ENCODE measurements at places on chromosomes 12 and 14.

DNA sequence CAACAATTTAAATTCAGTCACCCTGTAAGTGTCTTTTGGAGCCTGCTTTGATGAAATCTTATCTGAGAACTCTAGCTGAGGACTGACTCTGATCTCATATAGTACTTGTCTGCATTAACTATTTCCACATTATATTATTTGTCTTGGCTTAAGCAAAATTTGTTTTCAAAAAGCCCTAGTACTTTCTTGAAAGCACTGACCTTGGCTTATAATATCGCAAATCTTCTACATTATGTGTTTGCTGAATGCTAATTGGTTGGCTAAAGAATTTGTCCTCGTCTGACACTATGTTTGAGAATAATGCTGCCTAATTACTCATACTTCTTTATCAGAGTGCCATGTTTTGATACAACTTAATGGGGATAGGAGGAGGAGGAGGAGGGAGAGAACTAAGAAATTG lies 46.9 kb upstream of the FLRT2 start:
- H3K27me3 ChIP-seq: no peaks in the 10 kb centered on the region
- no peak overlapping the region for H3K4me3 ChIP-seq
- H3K36me3 ChIP-seq: no peaks in the 10 kb centered on the region
- no peak for DNase-seq
- no peaks in the 10 kb centered on the region for H3K4me1 ChIP-seq

DNA sequence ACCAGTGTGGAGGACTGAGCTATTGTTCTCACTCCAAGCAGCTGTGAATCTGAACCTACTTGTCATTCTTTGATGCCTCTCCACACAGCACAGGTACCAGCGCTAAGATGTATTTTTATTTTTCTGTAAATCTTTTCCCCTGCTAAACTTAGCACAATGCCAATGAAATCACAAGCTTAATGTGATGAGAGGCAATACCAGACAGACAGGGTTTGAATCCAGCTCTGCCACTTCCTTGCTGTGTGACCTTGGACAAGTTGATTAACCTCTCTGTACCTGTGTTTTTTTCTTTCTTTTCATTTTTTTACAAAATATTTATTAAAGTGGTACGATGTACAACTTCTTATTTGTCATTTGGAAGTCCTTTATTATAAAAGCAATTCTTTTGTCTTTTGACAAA lies 757.6 kb downstream of the MED13L start:
- DNase-seq: no peak
- no peaks in the 10 kb centered on the region for H3K36me3 ChIP-seq
- no peak overlapping the region for H3K27ac ChIP-seq
- no peaks in the 10 kb centered on the region for H3K27me3 ChIP-seq

GRCh38 chr12:100187068-100187467 lies 13.5 kb upstream of the ACTR6 start:
- H3K36me3 ChIP-seq: peaks cover 13% of the 10 kb centered on the region
- no peaks in the 10 kb centered on the region for H3K27me3 ChIP-seq
- no peak overlapping the region for H3K4me3 ChIP-seq
- peak overlapping the region; percentile 75 for H3K27ac ChIP-seq

GRCh38 chr12:32502693-32503502 lies 103.5 kb downstream of the FGD4 start:
- H3K4me3 ChIP-seq: no peak overlapping the region
- no peak for DNase-seq
- no peaks in the 10 kb centered on the region for H3K27me3 ChIP-seq
- peaks cover 45% of the 10 kb centered on the region for H3K4me1 ChIP-seq

DNA sequence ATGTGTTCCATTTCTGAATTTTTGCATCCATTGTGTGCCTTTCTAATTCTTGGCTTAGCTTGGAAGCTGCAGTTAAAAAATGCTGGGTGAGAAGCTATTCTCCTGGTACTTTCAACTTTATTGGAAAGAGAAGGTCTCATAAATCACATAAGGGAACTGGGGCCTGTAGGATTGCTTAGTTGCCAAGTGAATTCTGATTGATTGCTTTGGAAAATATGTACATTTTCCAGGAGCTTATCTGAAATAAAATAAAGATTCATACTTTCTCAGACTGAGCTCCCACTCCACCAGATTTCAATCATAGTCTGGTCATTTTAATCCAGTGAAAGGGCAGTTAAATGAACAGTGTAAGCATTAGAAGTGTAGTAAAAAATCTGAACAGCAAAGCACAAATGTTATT lies 50.0 kb upstream of the PRICKLE1 start:
- no peaks in the 10 kb centered on the region for H3K4me1 ChIP-seq
- H3K36me3 ChIP-seq: no peaks in the 10 kb centered on the region
- no peak overlapping the region for H3K27ac ChIP-seq
- H3K27me3 ChIP-seq: no peaks in the 10 kb centered on the region
- no peak overlapping the region for H3K4me3 ChIP-seq

GRCh38 chr14:42110167-42110566 lies 503.5 kb downstream of the LRFN5 start:
- H3K4me3 ChIP-seq: no peak overlapping the region
- H3K27ac ChIP-seq: no peak overlapping the region
- no peak for DNase-seq
- H3K27me3 ChIP-seq: no peaks in the 10 kb centered on the region

- no peak for DNase-seq
- H3K4me1 ChIP-seq: no peaks in the 10 kb centered on the region
- no peak overlapping the region for H3K4me3 ChIP-seq
- no peaks in the 10 kb centered on the region for H3K36me3 ChIP-seq
- no peak overlapping the region for H3K27ac ChIP-seq
Observed at GRCh38 chr12:129665414-129665813, 238.4 kb downstream of the TMEM132D start.

DNA sequence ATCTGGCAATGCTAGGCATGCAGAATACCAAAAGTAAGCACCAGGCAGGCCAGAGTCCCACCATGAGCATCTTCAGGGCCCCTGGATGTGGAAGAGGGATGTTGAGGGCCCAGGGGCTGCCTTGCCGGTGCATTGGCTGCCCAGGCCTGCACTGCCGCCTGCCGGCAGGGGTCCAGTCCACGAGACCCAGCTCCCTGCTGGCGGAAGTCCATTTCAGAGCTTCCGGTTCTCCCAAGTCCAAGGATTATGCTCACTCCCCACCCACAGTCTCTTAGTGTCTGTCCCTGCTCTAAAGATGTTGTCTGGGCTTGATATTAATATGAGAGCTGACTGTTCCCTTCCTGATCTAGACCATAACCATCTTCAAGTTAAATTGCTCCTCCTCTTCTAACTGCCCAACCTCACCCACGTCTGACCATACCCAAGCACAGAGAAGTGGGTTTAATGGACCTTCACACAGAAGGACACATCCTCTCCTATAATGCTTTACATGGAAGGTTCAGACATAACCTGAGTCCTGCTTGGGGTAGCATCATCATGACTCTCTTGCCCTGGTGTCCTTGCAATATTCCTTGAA lies 117.4 kb downstream of the DAD1 start:
- H3K27me3 ChIP-seq: no peaks in the 10 kb centered on the region
- no peaks in the 10 kb centered on the region for H3K36me3 ChIP-seq
- peaks cover 12% of the 10 kb centered on the region for H3K4me1 ChIP-seq
- DNase-seq: no peak
- no peak overlapping the region for H3K4me3 ChIP-seq

- no peaks in the 10 kb centered on the region for H3K36me3 ChIP-seq
- H3K27ac ChIP-seq: no peak overlapping the region
- no peak overlapping the region for H3K4me3 ChIP-seq
- no peaks in the 10 kb centered on the region for H3K27me3 ChIP-seq
- no peak for DNase-seq
Observed at GRCh38 chr12:71236133-71236660, 78.4 kb upstream of the TSPAN8 start.

DNA sequence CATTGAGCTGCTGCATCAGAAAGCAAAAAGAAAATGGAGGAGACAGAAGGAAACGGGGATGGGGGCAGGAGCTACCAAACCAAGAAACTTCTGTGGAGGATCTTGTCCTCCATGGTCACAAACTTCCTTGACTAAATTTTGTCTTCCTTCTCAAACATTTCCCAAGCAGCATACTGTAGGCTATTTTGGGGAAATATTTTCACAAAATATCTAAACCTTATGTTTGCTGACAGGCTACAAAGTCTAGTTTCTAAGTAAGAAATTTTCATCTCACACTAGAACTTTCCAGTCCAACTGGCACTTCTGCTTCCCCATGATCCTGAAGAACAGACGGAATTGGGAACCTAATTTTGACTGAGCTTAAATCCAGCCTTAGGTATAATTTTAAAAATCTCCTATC lies 552.0 kb downstream of the SNAPC1 start:
- H3K27ac ChIP-seq: no peak overlapping the region
- H3K4me3 ChIP-seq: no peak overlapping the region
- no peak for DNase-seq
- H3K27me3 ChIP-seq: no peaks in the 10 kb centered on the region

DNA sequence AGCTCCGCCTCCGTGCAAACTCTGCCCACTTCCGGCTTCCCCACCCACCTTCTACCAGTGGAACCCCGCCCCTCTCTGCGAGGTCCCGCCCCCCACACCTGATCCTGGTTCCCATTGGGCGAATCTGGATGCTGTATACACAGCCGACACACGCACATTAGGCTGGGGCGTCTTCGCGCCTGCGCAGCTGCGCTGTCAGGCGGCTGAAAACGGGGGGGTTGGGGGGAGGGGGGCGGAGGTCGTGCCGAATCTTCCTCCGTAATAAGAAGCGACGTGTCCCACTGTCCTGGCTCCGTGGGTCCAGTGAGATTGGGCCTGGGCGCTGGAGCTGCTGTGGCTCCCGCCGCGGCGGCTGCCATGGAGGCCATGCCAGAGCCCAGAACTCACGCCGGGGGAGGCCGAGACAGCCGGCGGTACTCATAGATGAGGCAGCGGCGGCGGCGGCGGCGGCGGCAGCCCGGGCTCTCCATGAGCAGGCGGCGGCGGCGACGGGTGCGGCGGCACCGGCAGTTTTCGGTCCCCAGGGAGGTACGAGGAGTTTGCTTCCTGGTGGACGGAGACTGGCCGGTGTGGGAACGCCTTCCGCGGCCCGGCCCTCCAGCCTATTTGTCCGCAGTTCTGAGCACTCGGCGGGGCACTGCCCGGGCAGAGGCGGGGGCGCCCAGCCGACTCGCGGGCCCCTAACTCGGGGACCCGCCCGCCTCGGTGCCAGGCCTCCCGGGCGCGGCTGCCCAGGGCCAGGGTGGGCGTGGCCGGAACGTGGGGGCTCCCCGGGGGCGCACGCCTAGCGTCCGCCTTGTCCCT lies 64.5 kb downstream of the KLHL28 start:
- H3K4me3 ChIP-seq: peak overlapping the region; percentile 76
- H3K4me1 ChIP-seq: peaks cover 15% of the 10 kb centered on the region
- H3K27ac ChIP-seq: peak overlapping the region; percentile 99
- no peaks in the 10 kb centered on the region for H3K27me3 ChIP-seq
- H3K36me3 ChIP-seq: peaks cover 3% of the 10 kb centered on the region

GRCh38 chr12:77697126-77697525 lies 133.6 kb upstream of the NAV3 start:
- no peak overlapping the region for H3K27ac ChIP-seq
- no peaks in the 10 kb centered on the region for H3K36me3 ChIP-seq
- DNase-seq: no peak
- H3K4me3 ChIP-seq: no peak overlapping the region
- H3K4me1 ChIP-seq: no peaks in the 10 kb centered on the region

DNA sequence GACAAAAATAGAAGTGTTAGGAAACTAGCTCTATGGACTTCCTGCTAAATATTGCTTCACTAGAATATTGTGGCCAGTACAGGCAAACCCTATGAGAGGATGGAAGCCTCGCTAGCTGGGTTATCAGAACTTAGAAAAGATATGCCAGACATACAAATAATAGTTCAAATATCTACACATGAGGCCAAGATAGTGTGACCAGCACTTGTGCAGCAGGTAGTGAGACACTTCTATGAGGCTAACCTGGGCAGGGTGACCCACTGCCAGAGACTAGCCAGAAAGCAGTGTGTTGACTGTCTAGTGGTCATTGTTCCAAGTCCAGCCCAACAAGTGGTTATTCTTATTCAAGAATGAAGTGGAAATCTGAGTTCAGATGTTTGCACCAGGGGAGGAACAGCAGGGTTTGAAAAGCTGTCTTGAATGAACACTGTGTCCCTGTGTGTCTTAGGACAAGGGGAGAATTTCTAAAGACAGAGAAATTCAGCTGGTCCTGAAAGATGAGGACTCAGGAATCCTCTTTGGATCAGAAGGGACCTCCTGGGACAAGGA lies 16.3 kb downstream of the TSPAN8 start:
- H3K4me1 ChIP-seq: no peaks in the 10 kb centered on the region
- DNase-seq: no peak
- H3K4me3 ChIP-seq: peak overlapping the region; percentile 14
- no peaks in the 10 kb centered on the region for H3K27me3 ChIP-seq
- no peaks in the 10 kb centered on the region for H3K36me3 ChIP-seq

DNA sequence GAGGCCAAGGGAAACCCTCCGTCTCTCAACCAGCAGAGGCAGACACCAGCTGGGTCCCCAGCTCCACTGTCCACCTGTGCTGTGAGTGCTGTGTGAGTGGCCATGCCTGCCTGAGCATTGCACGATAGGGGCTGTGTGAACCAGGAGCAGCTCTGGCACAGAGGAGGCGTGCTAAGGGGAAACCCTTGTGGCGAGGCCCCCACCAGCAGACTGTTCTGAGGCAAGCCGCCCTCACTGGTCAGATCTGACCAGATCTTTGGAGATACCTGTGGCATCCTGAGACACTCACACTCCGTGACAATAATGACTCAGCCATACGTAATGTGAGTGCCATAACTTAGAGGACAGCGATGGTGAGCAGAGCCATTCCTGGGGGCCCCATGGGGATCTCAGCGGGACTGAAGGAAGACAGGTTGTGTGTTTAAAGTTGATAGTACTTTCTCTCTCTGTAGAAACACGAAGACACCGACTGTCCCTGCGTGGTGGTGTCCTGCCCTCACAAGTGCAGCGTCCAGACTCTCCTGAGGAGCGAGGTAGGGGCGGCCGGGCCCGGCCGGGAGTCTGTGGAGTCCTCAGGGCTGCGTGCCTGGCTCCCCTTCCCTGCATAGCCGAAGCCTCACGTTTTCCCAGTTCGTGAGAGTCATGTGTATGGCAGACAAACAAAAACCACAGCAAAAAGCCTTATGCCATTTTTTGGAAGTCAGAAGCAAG lies 36.6 kb upstream of the AMN start:
- no peaks in the 10 kb centered on the region for H3K4me1 ChIP-seq
- no peak overlapping the region for H3K27ac ChIP-seq
- DNase-seq: no peak
- H3K4me3 ChIP-seq: no peak overlapping the region

GRCh38 chr12:69313209-69313608 lies 35.0 kb upstream of the LYZ start:
- no peak overlapping the region for H3K27ac ChIP-seq
- H3K4me3 ChIP-seq: no peak overlapping the region
- H3K27me3 ChIP-seq: no peaks in the 10 kb centered on the region
- no peaks in the 10 kb centered on the region for H3K36me3 ChIP-seq

GRCh38 chr12:91053951-91054715 lies 3.7 kb downstream of the KERA start:
- H3K36me3 ChIP-seq: no peaks in the 10 kb centered on the region
- no peaks in the 10 kb centered on the region for H3K4me1 ChIP-seq
- no peaks in the 10 kb centered on the region for H3K27me3 ChIP-seq
- H3K4me3 ChIP-seq: no peak overlapping the region
- H3K27ac ChIP-seq: no peak overlapping the region

Measured in tibial artery (tissue), 4 donors.